Stimulated activated CD8-positive, alpha-beta memory T cell treated with anti-CD3 and anti-CD28 coated beads, Interleukin-7, amount 100 ng/mL, for 4 hours (primary cell): ENCODE measurements at places on chromosomes 5 and 9.

- no peak for DNase-seq
Measured at GRCh38 chr9:113953531-113953930, 77.4 kb downstream of the ZNF618 start.

DNA sequence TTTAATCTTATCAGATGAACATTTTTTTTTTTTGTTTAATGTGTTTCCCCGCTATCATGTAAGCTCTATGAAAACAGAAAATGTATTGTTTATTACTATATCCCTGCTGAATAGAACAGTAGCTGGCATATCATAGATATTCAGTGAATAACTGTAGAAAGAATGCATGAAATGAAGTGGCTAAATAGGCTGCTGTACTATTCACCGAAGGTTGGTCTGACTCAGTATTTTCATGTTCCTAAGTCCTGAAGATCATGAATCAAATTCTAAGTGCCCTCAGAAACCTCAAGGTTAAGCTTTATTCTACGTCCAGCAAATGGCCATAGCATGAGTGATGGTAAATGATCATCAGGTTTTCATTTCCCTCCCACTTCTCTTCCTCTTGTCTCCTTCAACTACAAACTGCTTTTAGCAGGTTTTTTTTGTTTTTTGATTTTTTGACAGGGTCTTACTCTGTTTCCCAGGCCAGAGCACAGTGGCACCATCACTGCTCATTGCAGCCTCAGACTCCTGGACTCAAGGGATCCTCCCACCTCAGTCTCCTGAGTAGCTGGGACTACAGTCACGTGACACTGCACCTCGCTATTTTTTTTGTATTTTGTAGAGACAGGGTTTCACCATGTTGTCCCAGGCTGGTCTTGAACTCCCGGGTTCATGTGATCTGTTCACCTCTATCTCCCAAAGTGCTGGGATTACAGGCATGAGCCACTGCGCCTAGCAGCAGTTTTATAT is 19.1 kb upstream of the ZFAND5 start:
- no peak for DNase-seq

DNA sequence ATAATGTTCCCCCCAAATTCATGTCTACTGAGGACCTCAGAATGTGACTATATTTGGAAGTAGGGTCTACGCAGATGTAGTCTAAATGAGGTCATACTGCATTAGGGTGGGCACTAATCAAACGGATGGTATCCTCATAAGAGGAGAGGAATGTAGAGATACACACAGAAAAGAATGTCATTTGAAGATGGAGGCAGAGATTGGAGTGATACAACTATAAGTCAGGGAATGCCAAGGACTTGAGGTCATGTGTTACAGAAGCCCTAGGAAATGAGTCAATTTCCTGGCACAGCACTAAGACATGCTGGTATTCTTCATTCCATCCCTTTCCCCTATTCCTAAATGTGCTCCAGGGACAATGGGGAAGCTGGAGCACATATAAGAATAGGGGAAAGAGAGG is 758 bp upstream of the PDCD1LG2 start:
- no peak for DNase-seq

- no peak for DNase-seq
Measured at GRCh38 chr5:168055961-168056360, 235.5 kb upstream of the WWC1 start.

- DNase-seq: no peak
Measured at GRCh38 chr5:33336891-33337636, 103.7 kb upstream of the TARS1 start.

- no peak for DNase-seq
Measured at GRCh38 chr5:174338185-174339010, 292.9 kb downstream of the NSG2 start.

- no peak for DNase-seq
Measured at GRCh38 chr5:5939759-5940370, 438.5 kb downstream of the MED10 start.

GRCh38 chr9:24708814-24709213 is 163.1 kb upstream of the IZUMO3 start:
- no peak for DNase-seq

- DNase-seq: no peak
Measured at GRCh38 chr5:176790941-176791340, 19.4 kb upstream of the UNC5A start.

- DNase-seq: no peak
Measured at GRCh38 chr5:176413255-176413565, 3.1 kb downstream of the CLTB start.

DNA sequence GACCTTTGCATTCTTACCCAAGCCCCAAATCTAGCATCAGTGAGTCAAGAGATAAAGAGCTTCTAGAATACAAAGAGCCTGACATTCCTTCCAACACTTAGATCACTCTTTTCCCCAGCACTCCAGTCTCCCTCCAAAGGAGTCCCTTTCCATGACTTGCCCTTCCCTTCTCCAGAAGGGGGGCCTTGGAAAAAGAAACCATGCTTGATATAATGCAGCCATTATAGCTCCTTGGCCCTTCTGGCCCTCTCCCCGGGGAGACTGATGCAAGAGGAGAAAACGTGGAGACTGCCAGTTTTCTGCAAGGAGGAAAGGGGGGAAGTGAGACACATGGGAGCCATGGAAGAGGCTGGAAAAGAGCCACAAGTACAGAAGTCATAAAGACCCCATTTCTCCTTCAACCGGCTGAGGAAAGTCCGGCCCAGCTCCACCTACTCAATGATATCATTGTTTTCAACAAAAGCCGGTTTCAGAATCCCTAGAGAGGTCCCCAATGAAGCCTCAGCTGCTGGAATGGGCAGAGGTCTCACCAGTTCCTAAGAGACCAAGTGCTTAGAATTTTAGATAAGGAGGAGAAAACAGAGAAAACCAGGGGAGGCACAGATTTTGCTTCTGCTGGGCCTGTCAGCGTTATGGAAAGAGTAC is 29.0 kb downstream of the ADAM19 start:
- DNase-seq: no peak
